CD4-positive, alpha-beta T cell treated with Interleukin-15 for 1 hour (primary cell): ENCODE measurements at places on chromosomes 11 and 22.

GRCh38 chr11:8038393-8038792 lies 42.6 kb upstream of the TUB start:
- no peak for DNase-seq

DNA sequence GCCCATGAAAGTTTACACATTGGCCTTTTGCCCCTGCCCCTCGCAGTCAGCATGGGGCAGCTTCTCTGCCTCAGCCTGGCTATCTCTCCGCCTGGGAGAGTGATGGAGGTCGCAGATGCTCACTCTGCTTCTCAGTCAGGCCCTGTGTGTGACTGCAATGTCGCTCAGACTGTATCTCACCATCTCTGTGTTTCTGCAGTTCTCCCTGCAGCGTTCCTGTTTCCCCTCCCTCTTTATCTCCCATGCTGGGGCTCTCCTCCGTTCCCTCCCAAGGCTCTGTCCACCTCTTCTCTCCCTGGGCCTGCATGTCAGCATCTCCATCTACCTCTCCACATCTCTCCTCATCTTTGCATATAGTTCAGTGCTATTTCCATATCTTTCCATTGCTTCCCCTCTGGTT lies 38.1 kb downstream of the SLC22A12 start:
- no peak for DNase-seq

DNA sequence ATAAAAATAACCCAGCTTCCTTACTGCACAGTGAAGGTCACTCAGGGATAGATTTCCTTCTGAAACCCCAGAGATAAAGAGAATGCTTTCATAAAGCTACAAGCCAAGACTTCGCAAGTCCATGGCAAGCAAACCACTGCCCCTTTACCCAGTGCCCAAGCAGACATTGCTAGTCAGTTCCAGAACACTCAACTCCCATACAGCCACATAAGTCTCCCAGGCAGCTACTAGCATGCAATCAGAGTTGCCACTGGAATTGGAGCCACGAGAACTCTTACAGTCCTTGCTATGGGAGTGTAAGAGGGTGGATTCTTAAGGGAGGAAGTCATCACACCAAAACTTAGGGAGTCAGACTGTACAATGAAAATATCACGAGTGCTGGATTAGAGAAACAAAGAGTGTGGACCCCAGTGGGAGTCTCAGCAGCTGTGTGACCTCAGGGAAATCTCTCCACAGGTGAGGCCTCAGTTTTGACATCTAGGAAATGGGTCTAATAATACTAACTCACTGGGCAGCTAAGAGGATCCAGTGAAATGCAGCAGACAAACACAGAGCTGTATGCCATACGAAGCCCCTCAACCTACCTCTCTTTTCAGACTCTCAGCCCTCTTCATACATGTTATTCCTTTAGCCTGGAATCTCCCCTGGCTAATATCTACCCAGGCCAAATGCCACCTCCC lies 526.6 kb downstream of the MN1 start:
- no peak for DNase-seq

- no peak for DNase-seq
Observed at GRCh38 chr22:29039148-29039547, 22.5 kb downstream of the C22orf31 start.

GRCh38 chr11:24819006-24819405 lies 322.2 kb downstream of the LUZP2 start:
- DNase-seq = no peak

DNA sequence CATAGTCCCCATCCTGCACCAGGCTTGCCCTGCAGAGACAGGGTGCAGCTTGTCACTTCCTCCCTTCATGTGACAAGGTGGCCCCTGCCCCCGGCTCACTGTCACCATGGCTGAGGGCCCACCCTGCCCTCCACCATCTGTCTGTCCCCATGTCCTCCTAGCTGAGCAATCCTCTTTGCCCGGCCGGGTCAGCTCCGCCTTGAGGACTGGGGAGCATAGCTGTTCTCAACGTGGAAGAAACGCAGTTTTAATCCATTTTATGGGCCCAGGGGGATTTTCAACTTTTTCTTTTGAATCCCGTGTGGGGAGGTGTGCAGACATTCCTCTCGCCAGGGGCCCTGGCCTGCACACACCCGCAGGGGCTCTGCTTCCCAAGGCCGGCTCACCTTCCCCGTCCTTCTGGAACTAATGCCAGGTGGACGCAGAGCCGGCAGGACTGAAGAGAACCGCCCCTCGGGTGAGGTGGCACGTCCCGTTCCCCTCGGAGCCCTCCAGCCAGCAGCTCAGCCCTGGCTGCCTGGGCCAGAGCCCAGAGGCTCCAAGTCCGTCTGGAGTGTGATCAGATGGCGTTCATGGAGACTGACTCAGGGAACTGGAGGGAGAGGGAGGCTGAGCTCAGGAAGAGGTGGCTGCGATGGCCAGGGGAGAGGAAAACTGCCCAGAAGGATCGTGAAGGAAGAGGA lies 1108.7 kb downstream of the BRD1 start:
- no peak for DNase-seq

DNA sequence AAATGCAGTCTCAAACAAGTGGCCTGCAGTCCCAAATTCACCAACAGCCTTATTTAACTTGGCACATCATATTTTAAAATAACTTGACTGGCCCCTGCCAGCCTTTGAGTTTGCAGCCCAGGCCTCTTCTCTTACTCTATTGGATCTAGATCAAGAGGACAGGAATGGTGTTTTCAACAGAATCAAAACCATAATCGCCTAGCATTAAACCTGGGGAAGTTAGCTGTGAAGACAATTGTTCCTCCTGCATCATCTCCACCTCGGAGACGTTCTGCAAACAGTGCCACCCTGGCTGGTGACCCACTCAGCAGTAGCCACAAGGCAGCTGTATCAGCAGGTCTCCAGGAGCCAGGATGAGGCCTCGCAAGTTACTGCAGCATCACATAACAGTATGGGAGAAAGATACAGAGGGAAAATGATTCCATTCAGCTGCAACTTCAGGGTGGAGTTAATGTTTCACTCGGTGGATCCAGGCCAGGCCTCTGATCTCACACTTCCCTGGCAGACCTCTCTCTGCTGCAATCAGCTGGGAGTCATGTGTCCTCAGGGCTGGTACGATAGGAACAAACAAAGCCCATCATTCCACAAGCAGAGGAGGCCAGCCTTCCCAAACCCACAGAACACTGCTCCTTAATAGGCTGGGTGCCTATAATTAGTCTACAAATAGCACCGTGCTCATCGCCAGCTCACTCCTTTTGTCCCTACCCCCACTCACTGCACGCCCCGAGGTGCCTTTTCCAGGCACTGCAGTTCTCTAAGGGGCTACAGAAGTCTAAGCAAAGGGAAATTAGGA lies 18.6 kb upstream of the SCN2B start:
- no peak for DNase-seq
